Stimulated activated CD4-positive, alpha-beta T cell treated with anti-CD3 and anti-CD28 coated beads, Interleukin-1b, Interleukin-23, amount 100 ng/mL, for 4 hours (primary cell): ENCODE measurements at places on chromosomes 16 and 17.

- DNase-seq, result no peak
Measured at GRCh38 chr17:41785859-41786226, 668 bp downstream of the JUP start.

DNA sequence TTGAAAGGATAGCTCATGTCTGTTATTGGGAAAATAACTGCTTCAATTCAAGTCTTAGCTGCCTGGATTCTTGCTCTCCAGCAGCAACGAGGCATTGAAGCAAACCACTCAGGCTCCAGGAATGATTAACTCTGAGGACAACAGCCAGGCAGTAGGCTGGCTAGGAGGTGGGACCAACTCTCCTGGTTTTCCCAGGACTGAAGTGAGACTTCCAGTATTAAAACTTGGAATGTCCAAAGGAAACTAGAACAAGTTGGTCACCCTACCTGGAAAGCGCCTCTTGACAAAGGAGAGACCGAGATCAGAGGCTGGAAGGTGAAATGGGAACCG is 100.7 kb downstream of the SALL1 start:
- no peak for DNase-seq

- peak; percentile 9 for DNase-seq
Measured at GRCh38 chr17:8629371-8630226, 926 bp downstream of the MYH10 start.

DNA sequence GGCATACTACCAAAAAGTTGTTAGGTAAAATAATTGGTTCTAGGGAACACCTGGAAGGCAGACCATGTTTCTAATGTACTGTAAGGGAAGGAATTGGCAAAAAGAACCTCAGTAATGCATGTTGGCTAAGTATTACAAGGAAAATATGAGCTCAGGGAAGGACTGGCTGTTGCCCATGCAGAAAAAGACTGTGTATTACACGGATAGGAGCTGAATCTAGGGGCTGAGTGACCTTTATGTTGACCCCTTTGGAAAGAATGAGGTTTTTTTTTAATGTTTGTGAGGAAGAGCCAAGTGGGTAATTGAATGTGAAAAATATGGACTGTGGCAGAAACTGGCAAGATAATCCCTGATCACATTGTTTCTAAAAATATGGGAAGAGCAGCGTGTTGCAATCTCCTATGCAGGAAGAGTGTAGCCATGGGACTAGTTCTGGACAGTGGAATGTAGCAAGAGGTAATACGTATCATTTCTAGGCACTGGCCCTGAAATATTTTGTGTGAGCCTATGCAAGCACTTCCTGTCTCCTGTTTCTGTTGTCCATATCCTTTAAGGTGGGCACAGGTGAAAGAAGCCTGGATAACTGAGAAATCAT is 95.1 kb upstream of the CNTNAP4 start:
- DNase-seq, result no peak

GRCh38 chr16:24111724-24112302 is 144.3 kb upstream of the CACNG3 start:
- no peak for DNase-seq

DNA sequence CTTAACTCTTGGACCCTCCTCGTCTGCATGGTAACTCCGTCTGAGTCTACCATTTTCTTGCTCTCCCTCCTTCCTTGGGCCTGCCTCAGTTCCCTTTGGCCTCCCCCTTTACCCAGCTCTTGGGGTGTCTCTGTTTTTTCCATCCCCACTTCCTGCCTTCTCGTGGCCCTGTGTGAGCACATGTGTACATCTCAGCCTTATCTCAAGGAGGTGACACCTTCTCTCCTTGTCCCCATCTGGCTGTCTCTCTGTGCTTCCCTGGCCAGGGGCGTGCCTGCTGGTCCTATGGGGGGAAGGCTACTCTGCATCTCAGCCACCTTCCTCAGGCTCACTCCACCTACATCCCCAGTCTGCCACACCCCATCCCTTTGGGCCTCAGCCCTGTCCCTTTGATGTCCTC is 6.6 kb downstream of the CTF1 start:
- DNase-seq, result no peak

DNA sequence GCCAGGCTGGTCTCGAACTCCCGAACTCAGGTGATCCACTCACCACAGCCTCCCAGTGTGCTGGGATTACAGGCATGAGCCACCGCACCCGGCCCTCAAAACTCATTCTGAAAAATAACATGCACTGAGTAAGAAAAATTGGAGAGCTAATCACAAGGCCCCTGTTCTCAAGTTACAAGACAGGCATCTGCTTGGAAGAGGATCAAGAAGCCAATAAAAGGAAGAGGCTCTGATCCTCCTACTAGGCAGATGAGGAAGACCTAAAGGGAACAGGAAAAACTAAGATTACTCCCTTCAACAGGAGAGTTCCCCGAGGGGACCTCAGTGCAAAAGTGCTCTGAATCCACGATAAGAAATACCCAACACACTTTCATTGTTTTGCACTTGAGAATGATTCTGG is 18.4 kb downstream of the BLMH start:
- DNase-seq, result no peak

DNA sequence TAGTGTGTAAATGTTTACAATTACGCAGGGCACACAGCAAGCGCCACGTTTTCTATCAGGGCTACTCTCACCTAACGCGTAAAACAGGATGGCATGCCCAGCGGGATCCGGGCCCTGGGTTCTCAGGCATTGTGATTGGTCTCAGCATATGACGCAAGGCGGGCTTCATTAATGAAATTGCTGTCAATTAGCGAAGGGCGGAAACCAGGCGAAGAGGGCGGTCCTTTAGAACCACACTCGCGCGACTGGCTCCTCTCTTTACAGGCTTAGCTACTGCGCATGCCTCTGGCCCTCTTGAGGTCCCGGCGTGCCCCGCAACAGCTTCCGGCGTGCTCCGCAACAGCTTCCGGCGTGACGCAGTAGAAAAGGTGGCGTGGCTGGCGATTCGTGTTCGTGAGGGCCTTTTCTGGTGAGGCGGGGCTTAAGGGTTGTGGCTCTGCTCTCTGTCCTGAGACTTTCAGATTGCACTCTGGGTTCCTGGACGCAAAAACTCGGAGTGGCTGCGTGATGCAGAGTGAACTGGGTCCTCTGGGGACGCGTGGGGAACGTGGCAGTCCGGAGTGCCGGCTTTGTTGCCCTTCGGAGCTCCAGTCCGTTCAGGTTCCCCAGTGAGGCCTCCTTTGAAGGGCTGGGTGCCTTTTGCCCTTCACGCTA is 9.2 kb downstream of the OR2C1 start:
- DNase-seq, result peak; percentile 66

- no peak for DNase-seq
Measured at GRCh38 chr16:15141586-15141985, 47.5 kb upstream of the RRN3 start.

- DNase-seq, result no peak
Measured at GRCh38 chr17:35809855-35810461, 674 bp downstream of the TAF15 start.

DNA sequence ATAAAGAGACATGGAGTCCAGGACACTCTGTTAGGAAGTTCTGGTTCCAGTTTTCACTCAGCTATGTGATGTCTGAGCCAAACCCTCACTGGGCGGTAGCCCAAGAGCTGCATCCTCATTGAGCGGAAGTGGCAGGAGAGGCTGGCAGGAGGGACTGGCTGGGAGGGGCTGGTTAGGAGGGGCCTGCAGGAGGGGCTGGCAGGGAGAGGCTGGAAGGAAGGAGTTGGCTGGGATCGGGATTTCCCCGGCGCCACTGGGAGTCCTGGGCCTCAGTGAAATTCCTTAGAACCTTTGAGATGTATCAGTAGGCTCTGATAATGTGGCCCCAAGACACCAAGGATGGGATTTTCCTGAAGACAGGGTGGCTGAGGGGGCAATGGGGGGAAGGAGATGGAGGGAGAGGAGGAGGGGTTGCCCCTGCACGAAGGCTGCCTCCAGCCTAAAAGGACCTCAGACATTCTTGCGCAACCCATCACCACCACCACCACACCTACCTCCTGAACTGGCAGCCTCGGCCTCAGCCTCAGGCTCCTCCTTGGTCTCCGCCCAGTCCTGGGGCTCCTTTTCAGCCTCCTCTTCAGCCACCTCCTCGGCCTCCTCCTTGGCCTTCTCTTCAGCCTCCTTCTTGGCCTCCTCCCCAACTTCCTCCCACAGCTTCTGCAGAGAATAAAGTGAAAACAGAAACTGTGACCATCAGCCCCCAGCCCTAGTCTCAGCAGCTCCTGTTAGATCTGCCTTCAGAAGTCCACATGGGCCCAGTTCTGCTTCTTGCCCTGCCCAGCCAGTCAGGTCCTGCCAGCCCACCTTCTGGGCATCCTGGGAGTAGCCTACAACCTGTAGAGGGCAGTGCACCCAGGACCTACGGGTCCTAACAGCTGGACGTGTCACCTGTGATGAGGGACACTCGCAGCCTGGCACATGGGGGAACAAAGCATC is 31.7 kb downstream of the CNGB1 start:
- DNase-seq, result no peak

DNA sequence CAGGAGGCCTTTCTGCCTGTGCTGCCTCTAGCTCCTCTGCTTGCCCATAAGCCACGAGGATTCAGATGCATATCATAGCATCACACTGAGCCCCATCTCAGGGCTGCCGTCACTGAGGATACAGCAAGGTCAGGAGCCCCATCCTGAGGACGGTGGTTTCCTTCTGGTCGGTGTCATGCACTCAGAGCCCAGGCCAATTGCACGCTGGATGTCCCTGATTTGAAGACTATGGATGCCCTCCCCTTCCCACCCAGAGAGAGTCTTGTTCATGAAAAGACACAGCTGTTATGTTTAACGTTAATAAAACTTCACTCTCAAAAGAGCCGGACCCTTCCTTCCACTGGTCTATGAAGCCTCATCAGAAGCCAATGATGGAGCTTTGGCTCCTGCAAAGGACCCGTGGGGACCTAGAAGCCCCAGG is 19.9 kb downstream of the COTL1 start:
- DNase-seq, result no peak

GRCh38 chr16:53372992-53373871 is 61.0 kb upstream of the RBL2 start:
- peak; percentile 75 for DNase-seq

DNA sequence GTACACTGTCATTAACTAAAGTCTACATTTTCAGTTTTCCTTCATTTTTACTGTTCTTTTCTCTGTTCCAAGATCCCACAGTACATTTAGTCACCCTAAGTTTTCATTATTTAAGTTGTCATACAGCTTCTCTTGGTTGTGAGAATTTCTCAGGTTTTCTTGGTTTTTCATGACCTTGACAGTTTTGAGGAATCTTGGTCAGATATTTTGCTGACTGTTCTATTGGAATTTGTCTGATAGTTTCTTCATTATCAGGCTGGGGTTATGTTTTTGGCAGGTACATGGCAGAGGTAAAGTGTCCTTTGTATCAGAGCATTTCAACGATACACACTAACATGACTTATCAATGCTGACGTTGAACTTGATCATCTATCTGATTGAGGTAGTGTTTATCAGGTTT is 19.6 kb downstream of the MBTD1 start:
- DNase-seq, result no peak

DNA sequence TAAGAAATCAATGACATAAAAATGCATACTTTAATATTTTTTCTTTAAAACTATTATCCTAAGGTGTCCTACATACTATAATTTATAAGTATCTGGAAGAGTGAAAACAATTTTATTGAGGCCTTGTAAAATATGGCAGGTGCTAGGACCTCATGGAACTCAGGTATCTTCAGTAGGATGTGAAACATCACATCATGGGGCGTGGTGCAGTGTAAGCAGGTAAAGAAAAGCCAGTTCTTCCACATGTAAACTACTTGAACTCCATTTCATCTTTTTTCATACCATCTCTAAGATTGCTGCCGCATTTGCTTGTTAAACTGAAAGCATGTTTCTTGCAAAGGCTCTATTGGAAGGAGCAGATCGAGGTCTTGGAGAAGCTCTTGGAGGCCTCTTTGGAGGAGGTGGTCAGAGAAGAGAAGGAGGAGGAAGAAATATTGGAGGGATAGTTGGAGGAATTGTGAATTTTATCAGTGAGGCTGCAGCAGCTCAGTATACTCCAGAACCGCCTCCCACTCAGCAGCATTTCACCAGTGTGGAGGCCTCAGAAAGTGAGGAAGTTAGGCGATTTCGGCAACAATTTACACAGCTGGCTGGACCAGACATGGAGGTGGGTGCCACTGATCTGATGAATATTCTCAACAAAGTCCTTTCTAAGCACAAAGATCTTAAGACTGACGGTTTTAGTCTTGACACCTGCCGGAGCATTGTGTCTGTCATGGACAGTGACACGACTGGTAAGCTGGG is at the start of gene CAPNS2:
Gene CAPNS2, plus strand, starts transcription at position 253 of the 744 bp plus-strand sequence. Its CDS starts 73 bp downstream, at position 326.
- DNase-seq, result no peak

- no peak for DNase-seq
Measured at GRCh38 chr16:17936766-17937402, 399.7 kb downstream of the NPIPA8 start.

DNA sequence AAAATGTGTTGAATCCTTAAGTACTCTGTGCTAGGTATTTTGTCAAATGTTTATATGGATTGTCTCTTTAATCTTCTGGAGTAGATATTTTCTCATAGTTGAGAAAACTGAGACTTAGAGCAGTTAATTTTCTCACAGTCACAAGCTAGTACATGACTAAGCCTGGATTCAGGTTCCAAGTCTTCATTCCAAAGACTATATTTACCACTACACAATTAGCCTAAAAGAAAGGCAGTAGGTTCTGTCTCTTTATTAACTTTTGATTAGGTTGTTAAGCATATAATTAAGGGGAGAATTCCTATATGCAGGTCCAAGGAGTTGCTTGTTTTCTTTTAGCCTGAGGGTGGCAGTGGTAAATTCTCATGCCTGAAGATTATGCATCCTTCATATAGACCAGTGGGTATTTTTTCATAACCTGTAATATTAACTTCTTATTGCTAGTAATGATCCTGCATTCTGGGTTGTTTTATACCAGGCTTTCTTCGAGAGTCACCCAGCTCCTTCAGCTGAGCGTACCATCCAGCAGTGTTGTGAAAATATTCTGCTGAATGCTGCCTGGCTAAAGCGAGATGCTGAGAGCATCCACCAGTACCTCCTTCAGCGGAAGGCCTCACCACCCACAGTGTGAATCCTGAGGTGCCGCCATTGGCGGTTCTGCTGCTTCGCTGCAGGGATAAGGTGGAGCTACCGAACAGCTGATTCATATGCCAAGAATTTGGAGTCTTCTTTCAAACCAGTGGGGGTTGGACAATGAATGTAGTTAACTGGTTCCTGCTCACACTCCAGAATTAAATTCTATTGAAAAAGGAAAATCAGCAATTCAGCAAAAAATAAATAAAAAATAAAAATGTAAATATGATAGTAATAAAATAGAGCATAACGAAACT is 28.2 kb upstream of the KPNB1 start:
- DNase-seq, result no peak

DNA sequence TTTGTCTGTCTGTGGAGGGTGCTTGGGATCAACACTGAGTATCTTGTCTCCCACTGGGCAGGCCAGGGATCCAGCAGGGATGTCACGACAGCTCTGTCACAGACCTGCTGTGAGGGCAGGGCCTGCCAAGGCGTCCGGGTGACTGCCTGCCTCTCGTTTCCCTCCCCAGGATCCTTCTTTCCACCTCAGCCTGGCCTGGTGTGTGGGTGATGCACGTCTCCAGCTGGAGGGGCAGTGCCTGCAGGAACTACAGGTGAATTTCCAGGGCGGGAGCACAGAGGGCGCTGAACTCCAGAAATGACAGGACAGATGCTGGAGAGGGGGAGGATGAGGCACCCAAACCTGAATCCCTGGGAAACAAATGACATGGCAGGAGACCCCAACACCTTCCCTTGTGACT is 6.8 kb upstream of the MMP15 start:
- no peak for DNase-seq
